HT1080 (cell line): ENCODE measurements at places on chromosomes 5 and 9. TPM values are rescaled to one million over a fixed set of nuclear protein-coding genes. Genes with fewer than 3 reads are reported as not detected.

Gene MYOZ3
- total RNA-seq: not detected in 2 replicates

Gene WHRN
- total RNA-seq: 2.0 and 3.1 TPM in 2 replicates

GRCh38 chr9:96581786-96582185 is 37.9 kb downstream of the CDC14B start:
- no peak for DNase-seq

Gene TNIP1
- 72.9 and 83.0 TPM in 2 replicates for total RNA-seq

- no peak for DNase-seq
These were observed 69.7 kb downstream of the CFAP77 start for GRCh38 chr9:132479733-132480132.

Gene N4BP3
- 0.03 and 0.08 TPM in 2 replicates for total RNA-seq

DNA sequence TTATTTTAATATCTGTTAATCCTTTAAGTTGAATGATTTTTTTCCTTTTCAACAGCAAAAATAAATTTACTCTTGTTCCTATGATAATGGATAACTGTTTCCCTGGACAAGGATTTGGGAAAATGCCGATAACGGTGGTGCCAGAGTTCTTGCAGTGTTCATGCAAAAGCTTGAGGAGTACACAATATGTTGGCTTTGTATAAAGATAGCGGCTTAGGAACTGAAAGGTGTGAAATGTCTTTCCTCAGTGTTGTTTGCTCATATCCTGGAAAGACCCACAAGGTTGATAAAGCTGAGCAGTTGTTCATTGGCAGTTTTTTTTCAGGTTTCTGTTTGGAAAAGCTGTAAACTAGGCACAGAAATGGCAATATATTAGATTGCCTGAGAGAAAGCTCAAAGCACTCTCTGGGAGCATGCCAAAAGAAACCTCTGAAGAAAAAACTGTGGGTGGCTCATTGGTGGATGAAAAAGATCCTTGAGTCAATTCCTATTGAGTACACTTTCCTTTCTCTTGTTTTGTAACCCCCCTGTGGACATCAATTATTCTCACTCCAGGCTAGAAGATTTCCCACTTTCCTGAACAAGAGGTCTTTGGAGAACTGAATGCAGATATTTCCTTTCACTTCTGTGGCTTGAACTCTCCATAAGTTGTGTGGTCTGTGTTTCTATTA is 117.2 kb upstream of the RGMB start:
- DNase-seq: no peak
